8988T (cell line): ENCODE measurements at places on chromosomes 12 and 14.

DNA sequence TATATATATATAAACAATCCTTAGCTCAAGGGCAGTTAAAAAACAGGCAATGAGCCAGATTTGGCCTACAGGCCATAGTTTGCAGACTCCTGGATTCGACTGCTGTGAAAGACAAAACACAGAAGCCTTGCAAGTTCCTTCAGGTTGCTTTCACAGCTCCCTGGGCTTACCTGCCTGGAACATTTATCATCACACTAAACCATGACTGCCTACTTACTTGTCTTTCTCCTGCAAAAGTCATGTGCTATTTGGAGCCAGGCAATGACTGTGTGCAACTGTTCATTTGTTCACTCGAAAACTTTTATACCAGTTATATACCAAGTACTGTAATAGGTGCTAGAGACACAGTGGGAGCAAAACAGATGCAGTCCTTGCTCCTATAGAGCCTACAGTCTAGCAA is 2.2 kb upstream of the RPS6KA5 start:
- DNase-seq, result no peak

- no peak for DNase-seq
Measured at GRCh38 chr12:47722941-47723631, 2.2 kb downstream of the ENDOU start.

- DNase-seq, result no peak
Measured at GRCh38 chr12:109723311-109723881, 9.8 kb downstream of the FAM222A start.

DNA sequence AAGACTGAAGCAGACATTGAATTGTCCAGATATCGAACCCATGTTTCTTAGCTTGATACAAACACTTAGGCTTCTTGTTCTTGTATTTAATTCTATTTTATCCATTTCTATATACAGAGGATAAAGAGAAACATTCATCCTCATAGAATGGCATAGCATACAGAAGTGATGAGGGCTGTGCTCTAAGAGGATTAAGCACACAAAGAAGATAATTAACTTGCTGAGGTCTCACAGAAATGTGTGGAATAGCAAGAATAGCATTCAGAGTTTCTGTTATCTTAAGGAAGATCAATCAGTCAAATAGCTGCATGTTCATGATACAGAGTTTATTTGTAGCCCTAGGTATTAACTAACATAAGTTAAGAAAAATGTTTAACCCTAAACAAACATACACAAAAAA is 27.3 kb upstream of the STRAP start:
- DNase-seq, result no peak
